GDM1 (cell line): ENCODE measurements at places on chromosomes 7 and 10.

DNA sequence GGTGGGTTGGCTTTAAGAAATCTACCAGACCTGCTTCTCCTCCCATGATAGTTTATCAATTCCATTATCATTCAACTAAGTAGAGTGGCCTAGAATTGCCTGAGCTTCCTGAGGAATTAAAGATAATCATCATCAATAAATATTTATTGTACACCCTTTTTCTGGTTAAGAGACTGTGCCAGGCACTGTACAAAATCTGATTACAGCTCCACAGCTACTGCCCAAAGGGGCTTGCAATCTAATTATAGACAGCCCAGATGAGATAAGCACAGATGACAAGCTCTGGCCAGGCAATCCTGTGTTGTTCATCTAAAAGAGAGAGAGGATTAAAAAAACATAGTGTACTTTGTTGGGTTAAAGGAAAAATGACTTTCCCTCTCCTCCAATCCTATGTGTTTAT, 586.4 kb downstream of the GATA3 start:
- DNase-seq, result no peak

GRCh38 chr10:133307776-133308420, 774 bp downstream of the TUBGCP2 start:
- peak; percentile 59 for DNase-seq

GRCh38 chr7:128939861-128940410, 2.2 kb downstream of the IRF5 start:
- DNase-seq, result peak; percentile 58

DNA sequence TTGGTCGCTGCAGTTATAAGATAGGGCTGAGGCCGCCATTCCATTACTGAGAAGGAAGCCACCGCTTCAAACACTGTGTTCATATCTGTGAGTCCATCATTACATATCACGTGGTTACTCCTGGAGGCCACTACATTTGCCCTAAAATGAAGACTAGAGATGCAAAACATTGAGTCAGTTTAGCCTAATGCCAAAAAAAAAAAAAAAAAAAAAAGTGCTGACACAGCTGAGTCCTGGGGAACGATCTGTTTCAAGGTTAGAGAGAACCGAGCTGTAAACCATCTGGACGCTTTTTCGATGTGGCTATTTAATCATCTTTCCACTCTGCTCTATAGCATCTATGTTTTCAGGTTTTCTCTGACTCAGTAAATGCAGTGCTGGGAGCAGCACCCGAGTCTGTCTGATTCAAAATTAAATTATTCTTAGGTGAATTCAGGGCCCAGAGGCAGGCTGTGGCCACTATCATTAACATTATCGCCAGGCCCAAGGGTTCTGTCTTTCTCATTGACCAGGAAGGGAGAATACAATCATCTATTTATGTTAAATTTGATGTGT, 449.1 kb downstream of the PAXIP1 start:
- no peak for DNase-seq

DNA sequence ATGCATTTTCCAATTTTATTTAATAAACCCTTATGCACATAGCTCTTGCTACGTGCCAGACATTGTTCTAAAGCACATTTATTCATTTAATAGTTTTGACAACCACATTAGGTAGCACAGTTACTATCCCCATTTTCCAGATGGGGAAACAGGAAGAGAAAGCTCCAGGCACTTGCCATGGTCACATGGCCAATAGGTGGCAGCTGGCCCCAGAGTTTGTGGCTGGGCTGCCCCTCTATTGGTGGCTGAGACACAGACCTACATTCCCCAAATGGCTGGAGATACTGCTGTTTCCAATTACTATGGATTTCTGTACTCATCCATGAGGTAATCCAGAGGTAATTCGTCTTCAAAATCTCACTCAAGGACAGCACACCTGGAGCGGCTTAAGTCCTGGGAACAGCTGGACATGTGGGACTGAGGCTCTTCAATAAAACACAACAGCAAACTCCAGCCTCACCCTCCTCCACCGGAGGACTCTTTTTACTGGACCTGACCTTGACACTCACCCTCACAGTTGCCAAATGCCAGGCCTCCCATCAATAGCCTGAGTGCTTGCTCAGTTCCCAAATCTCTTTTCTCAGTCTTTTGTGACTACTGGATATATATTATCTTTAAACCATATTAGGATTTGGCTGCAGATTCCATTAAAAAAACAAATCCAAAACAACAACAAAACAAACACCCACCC, 106.1 kb downstream of the CLEC2L start:
- no peak for DNase-seq

DNA sequence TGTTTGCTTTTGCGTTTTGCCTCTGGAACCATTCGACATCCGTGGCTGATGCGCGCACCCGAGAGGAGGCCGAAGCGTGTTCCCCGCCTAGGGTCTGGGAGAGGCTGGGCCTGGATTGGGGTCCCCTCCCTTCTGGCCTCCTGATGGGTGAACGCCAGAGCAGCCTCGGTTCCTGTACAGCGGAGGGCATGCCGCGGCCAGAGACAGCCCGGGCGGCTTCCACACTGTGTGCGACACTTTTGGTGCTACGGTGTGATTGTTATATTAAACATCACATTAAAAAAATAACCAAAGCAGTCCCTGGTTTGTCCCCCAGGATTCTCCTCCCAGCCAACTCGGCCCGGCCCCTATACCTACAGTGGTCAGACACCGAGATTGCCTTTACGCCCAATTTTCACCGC, 3.7 kb upstream of the HOXA7 start:
- no peak for DNase-seq

DNA sequence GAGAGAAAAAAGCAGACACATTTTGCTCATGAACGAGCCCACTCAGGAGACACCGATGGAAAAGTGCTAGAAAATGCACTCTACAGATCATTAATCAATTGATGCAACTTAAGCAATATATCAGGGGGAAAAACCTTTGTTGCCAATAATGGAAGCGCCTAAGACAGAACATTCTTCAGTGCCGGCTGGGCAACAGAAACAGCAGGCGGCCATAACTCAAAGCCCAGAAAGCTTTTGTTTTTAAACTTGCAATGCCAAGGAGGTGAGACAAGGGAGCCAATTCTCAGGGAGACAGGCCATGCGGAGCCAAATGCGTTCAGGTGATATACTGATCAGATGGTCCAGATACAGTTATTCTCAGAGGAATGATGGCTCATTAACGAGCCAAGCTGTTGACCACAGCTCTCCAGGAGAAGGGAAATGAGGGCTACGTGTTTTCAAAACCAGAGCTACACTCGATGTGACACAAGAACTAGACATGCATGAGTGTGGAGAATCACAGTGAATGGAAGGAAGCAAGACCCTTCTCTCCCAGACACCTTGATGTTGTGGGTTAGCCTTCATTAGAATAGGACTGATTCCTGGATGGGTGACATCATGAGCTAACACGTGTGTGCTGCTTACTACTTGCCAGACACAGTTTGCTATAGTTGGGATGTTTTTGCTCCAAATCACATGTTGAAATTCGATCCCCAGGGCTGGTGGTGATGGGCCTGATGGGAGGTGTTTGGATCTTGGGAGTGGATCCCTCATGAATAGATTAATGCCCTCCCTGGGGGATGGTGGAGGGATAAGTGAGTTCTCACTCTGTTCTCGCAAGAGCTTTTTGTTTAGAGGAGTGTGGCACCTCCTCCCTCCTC, 79.1 kb upstream of the KCNMA1 start:
- no peak for DNase-seq

- DNase-seq, result no peak
These were observed 124.6 kb downstream of the AUTS2 start for GRCh38 chr7:69722843-69723242.

DNA sequence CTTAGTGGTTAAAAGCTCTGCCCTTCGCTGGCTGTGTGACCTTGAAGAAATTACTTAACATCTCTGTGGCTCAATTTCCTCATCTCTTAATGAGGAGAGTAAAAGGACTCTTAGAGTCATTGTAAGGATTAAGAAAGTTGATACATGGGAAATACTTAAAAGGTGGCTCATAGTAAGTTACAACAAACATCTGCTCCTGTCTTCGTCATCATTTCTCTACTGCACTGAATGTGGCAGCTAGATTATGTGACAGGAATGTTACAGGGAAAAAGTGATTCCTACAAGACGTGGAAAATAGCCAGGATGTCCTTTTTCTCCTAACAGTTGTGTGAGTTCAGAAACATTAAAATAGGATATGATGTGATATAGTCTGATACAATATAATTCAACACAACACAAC, 184.7 kb downstream of the FRMD4A start:
- no peak for DNase-seq

- DNase-seq, result no peak
These were observed 64.9 kb downstream of the EEPD1 start for GRCh38 chr7:36217961-36218284.

DNA sequence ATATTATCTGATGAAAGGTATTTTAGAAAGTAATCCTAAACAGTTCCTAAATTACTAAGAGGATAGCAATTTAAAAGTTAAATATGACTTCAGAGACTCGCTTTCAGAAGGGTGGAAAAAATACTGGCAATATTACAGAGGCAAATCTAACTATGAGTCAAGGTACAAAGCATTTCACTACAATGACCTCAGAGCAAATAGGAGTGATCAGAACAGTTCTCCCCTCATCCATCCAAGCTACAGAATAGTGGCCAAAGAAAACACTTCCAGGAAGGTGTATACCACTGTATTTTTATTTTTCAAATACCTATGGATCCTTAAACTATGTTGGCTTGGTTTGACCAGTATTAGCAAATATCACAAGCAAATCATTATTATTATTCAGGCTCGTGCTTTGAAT, 112.8 kb upstream of the ODAD2 start:
- no peak for DNase-seq

GRCh38 chr10:70381471-70382421, 679 bp downstream of the LRRC20 start:
- DNase-seq, result no peak

- DNase-seq, result peak; percentile 49
These were observed 100.9 kb upstream of the YAE1 start for GRCh38 chr7:39465055-39465929.

DNA sequence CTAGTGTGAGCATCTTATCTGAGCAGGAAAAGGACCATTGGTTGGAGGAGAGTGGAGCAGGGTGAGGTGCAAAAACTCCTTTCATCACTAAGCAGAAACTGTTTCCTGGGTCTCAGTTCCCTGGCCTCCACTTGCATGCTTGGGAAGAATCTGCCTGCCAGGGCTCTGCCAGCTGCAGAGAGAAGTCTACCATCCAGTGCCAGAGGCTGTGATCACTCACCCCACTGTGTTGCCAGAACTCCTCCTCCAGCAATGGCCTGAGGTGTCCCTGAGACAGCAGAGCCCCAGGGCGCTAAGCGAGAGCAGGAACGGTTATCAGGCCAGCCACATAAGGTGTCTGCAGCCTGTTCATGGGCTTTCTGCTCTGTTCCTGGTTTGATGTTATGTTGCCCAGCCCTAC, 991.4 kb downstream of the CCSER2 start:
- no peak for DNase-seq

DNA sequence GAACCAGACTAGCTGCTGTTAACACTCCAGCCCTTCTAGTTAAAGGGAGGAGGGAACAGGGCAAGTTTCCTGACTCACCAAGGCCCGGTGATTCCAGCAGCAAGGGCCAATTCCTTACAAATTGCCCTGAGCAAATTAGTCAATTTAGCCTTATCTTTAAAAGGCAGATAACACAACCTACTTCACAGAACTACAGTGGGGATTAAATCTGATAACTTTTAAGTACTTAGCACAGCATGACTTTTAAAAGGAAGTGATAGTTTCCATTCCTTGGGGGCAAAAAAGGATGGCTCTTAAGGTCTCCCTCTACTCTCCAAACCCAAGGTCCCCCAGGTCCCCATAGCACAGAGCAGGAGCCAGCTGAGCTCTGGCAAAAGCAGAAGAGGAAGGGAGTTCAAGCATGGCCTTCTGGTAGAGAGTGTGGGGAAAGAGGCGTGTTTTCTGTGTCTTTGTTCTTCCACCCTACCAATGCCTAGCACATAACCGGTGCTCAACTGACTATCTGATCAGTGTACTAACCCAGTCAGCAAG, 4.0 kb downstream of the CDCA7L start:
- DNase-seq, result peak; percentile 32

DNA sequence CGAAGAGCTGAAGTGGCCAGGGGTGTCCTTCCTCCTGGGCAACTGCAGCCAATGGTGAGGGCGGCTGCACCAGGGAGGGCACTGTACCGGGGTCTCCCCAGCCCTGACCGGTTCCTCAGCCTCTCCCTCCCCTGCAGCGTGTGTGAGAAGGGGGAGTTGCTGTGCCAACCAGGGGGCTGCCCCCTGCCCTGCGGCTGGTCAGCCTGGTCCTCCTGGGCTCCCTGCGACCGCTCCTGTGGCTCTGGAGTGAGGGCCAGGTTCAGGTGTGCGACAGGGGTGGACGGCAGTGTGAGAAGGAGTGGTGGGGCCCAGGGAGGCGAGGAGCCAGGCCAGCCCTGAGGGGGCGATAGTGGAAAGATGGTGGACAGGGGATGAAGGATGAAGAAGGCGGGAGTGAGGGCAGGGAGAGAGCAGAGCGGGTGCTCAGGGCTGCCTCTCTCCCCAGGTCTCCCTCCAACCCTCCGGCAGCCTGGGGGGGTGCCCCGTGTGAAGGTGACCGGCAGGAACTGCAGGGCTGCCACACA, 30.2 kb upstream of the ZNF467 start:
- DNase-seq, result no peak

DNA sequence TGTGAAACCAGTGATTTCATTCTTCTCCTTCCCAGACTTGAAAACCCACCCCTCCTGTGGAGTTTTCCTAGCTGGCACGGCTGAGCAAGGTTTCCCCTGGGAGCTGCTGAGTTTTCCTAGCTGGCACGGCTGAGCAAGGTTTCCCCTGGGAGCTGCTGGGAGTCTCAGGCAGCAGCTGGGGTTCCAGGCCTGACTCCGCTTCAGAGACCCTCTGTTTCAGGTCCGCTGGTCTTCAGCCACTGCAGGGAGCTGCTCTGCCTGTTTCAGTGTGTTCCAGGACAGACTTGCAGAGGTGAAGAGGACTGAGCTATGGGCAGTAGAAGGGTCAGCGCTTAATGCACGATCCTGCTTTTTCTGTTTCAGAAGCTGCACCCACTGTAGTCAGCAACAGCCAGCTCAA, 104.9 kb downstream of the XRCC2 start:
- no peak for DNase-seq

DNA sequence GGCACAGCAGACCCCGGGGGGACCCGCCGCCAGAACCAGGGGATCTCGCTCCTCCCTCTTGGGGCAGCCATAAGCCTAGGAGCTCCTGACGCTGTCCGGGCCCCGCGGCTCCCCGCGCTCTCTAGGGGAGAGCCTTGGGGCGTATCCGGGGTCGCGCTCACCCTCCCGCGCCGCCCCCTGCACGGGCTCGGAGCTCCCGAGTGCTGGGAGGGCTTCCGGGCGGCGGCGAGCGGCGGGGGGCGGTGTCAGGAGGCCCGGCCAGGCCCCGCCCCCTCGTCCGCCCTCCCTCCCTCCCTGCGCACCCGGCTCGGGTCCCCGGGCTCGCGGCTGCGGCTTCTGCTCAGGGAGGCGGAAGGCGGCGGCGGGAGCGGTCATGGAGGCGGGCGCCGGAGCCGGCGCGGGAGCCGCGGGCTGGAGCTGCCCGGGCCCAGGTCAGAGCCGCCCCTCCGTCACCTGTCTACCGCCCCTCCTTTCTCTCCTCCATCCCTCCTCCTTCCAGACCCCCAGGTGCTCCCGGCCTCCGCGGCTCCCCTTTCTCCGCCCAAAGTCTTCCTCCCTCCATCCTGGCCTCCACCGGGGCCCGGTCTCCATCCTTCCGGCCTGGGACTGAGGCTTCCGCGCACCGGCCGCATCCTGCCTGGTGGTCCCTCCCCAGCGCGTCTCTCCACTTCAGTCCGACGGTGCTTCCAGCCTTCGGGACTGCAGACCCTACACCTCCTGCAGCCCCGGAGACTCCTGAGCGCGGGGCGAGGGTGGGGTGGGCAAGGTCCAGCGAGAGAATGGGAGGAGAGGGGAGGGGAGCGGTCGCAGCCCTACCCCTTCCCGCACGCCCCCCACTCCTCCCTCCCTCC, at the start of gene CCDC136:
TSS of gene CCDC136 (plus strand) at position 848 of the 851 bp plus-strand sequence. CDS start 444 bp downstream, outside the sequence.
- DNase-seq, result peak; percentile 46

- no peak for DNase-seq
These were observed 116.2 kb downstream of the BAMBI start for GRCh38 chr10:28793482-28793881.
